ENCODE measurements at places on chromosomes 5 and 9.

GRCh38 chr9:123368023-123368422 is 12.0 kb downstream of the CRB2 start:
- no peak for DNase-seq

- no peak for DNase-seq
Observed at GRCh38 chr9:16585591-16585990, 284.9 kb downstream of the BNC2 start.

DNA sequence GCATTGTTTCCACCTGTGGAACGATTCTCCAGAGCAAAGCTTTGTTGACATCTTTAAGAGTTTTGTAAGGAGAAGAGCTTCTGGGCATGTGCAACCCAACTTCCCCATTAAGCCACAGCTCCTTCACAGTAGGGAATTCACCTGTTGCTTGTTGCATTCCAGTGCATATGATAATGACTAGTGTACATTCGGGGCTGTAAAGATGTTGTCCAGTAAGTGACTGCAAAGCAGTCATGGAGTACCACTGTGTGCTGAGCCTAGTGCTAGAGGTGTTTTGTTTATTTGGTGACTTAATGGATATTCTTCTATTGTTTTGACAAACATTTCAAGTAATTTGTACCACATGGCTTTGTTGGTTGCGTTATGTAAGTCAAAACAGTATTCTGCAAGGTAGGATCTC is 12.8 kb downstream of the UGCG start:
- DNase-seq = no peak

- DNase-seq = no peak
Observed at GRCh38 chr5:73417303-73418034, 31.1 kb downstream of the FOXD1 start.

GRCh38 chr5:149799965-149800516 is 69.9 kb downstream of the PPARGC1B start:
- DNase-seq = no peak

DNA sequence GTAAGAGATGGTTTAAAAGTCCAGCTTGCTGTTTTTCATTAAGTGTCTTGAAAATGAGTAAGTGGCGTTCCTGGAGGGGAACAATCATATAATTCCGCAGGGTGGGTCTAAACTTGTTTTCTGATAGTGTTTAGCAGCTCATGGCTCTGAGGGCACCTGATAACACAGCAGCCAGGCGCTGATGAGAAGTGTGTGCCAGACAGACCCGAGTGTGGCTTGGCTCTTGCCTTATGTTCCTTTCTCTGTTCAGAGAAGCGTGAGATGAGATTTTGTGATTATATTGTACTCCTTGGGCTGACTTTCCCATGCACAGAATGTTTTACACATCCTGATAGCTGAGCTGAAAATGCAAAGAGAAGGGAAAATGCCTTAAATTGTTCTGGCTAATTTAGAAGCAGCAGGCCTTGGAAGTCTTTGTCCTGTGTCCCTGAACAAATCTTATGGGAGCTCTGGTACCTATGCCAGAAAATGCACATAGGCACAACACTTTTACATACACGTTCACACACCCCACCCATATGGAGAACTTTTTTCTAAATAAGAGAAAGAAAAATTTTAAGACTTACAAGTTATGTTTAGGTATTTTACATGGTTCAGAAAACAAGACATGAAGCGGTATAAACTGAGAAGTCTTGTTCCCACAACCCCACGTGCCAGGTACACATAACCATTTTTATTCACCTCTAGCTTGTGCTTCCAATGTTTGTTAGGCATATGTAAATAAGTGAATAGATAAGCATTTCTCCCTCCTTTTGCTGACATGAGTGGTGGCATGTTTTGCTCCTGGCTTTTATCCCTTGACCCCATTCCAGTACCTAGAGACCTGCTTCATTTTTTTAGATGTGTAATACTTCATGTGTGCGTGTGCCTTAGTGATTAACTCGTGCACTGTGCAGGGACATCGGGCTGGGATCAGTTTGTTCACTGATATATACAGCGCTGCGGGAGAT is 152.2 kb upstream of the OTULINL start:
- no peak for DNase-seq

GRCh38 chr5:166050531-166050930 is 2240.9 kb upstream of the WWC1 start:
- no peak for DNase-seq

- no peak for DNase-seq
Observed at GRCh38 chr9:79210541-79211243, 361.1 kb upstream of the TLE4 start.

- no peak for DNase-seq
Observed at GRCh38 chr5:156153602-156154001, 173.4 kb upstream of the SGCD start.

DNA sequence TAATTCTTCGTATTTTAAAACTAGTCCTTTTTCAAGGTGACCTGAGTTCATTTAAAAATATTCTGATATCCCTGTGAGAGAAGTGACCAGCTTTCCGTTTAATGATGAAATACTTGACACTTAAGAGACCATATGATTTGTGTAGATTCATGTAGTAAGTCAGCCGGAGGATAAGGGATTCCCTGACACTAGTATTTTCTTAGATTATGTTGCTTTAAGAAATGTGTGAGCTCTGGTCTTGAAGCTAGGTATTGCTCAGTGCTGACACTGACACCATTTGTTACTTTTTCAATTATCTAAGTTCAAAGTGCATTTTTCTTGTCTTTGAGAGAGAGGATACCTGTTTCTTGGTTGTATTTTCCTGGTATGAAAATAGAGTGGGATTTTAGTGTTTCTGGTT is 4.2 kb downstream of the NIPBL start:
- no peak for DNase-seq

GRCh38 chr5:138482638-138483037 is 17.4 kb downstream of the EGR1 start:
- no peak for DNase-seq

DNA sequence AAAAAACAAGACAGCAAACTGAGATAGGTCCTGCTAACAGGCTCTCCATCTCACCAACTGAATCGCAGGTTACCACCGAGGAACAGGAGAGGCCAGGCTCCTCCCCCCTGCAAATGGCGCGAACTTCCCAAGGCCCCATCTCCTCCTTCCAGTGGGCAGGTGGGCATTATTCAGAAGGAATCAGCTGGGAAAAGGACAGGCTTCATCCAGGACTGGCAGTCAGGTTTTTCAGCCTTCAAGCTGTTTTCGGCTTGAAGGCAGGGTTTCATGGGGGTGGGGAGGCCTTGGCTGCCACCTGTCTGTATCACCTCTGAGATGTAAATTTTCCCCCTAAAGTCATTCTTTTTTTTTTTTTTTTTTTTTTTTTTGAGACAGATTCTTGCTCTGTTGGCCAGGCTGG is 79.4 kb downstream of the SFXN1 start:
- DNase-seq = no peak

DNA sequence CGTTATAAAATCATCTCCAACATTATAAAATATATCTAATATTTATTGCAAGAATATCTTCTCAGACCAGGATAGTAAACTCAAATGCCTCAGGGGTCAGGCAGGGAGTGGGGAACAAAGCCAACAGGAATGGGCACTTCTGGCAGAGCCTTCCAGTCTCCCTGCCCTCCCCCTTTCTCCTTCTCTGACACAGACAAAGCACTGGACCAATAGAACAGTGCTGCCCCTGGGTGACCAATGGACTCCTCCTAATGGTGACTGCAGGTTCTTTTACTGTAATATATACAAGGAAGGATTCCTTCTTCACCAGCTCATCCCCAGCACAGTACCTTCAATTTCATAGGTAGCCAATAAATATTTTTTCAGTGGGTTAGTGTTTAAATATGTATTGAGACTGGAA is 31.1 kb upstream of the MAMDC2 start:
- no peak for DNase-seq

- no peak for DNase-seq
Observed at GRCh38 chr5:134659456-134659855, 10.9 kb downstream of the SEC24A start.

DNA sequence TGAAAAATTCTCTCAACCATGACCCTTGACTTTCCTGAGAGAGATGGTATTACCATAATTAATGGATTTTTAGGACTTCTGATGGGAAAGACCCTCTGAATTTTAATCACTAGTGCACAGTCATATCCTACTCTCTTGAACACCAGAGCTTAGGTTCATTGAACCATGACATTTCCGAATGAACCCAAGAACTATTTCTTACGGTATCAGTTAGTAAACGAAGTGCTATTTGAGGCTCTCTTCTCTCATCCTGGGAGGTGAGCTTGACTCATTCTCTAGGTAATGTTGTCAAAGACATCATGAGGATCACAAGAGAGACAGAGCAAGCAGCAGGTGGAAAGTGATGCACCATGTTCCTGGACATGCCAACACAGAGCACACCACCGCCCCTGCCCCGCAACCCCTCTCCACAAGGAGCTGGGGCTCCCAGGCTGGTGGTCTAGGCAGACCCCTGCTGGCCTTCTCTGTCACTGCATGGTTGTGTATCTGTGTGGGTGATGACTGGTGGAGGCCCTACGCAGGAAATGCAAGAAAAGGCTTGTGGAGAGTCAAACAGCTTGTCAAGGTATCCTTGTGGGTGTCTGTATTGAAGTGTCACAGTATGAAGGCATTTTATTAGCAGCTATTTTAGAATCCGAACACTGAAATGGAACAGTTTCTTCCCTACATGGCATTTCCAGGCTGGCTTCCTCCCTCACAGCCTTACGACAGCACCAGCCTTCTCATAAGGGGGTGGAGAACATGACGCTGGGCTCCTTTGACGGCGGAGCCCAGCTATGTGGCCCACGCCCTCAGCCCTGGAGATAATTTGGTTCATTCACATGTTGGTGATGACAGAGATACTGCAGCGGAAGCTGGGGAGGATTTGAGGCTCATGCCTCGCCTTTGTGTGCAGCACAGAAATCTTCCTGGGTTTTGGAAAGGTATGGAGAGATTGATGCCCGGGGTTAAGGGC is 297.6 kb downstream of the NTRK2 start:
- no peak for DNase-seq

DNA sequence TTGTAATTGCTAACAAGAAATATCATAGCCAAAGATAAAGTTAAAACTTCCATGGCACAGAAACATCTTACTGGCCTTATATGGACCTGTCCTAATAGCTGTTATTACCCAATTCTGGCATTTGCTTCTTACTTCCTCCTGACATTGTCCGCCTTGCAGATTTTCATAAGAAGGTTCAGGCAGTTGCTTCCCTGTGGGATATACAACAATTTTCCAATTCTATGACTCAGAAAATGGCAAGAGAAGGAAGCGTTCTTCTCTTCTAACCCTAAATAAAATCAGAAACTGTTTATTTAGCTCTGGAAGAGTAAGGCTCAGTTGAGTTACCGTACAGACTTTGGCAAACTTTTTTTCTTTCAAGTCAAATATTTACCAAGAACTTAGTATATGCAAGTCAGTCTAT is 1.7 kb downstream of the PRKAA1 start:
- DNase-seq = no peak

DNA sequence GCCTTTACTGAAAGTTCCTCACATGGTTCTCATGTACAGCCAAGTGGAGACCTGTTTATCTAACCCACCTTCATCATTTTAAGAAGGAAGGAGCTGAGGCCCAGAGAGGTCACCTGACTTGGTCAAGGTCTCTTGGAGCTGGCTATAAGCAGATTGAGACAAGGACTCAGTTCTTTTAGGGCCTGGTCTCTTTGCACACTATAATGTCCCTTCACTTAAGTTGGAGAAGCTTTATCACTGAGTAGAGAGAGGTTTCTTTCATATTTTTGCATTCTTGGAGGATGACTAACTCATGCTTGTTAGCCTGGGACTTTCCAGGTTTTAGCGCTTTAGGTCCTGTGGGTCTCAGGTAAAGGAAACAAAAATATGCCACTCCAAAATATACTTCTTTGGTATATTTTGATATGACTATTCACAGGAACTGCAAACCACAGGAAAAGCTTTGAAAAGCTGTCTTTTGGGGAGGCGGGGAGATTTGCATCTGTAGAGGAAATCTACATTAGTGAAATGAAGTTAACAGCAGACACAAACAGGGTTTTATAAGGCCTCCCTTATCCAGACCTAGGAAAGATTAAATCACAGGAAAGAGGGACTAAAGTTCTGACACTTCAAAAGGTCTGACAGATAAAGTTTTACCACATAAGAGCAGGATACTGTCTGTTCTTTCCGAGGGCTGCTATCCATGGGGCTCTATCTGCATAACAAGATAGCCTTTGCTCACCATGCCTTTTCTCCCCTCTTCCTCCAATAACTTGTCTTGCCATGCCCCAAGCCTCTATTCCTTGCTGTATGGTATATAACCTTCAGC is 95.8 kb upstream of the ANKRD55 start:
- no peak for DNase-seq

- no peak for DNase-seq
Observed at GRCh38 chr5:160961038-160961437, 109.0 kb upstream of the ATP10B start.

DNA sequence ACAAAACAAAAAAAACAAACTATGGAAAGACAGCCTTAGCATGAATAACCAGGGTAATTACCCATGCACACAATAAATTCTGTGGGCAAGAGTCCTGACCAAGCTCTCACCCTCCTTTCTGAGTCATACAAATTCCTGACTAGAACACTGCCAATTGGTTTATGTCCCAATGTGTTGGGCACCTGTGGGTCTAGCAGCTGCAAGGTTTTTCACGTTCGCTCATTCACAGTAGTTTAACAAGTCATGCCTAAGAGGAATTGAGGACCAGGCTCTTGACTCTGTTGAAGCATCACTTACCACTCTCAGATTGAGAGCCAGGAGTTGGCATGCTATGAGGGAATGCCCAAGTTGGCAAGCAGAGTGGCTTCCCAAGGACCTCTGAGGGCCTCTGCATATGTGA is 205.5 kb upstream of the SLC24A2 start:
- DNase-seq = no peak

DNA sequence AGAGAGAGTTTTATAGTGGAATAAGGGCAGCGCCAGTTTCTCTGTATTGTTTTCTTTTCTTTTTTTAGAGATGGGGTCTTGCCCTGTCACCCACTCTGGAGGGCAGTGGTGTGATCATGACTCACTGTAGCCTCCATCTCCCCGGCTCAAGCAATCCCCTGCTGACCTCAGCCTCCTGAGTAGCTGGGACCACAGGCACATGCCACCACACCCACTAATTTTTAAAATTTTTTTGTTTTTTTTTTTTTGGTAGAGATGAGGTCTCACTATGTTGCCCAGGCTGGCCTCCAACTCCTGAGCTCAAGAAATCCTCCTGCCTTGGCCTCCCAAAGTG is 119.0 kb downstream of the PIK3R1 start:
- DNase-seq = no peak

DNA sequence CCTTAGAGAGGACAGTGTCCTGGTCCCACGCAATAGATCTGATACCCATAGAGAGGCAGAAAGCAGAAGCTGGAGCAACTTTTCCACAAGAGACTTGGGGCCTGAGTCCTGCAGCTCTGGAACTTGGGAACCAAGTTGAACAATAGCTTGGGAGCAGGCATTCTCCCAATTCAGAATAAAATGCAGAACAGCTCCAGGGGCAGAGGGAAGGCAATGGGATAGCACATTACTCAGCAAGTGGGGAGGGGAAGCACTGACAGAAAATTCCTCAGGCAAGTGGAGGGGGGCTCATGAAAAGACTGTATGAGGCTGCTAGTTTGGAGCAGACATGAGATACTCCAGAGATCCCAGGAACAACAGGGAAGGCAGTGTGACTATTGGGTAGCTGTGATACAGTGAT is 513.6 kb downstream of the HINT1 start:
- DNase-seq = no peak

Measured in substantia nigra (tissue), 51 donors.